ENCODE measurements at places on chromosomes 7 and 10.
A peak's percentile ranks its signal among the peaks of the same experiment; 100 is the strongest.

DNA sequence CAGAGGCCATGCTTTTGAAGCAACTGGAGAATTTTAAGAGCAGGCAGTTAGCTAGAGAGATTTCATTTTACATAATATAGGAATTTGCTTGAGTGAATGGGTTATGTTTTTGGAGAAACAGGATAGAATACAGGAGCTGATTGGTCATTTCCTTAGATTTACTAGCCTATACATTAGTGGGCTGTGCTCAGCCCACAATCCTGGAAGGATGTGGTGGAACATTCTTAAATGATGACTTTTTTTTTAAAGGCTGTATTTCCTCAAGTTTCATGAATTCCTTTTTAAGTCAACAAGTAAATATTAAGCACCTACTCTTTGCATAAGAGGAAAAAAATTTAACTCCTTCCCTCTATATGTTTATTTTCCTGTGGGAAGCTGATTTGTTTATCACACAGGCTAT is 314.4 kb upstream of the BMPER start:
- DNase-seq: no peak

GRCh38 chr7:152395112-152395511 is 40.7 kb downstream of the KMT2C start:
- no peak for DNase-seq

- no peak for DNase-seq
These were observed 148.4 kb downstream of the TCERG1L start for GRCh38 chr10:131162866-131163843.

DNA sequence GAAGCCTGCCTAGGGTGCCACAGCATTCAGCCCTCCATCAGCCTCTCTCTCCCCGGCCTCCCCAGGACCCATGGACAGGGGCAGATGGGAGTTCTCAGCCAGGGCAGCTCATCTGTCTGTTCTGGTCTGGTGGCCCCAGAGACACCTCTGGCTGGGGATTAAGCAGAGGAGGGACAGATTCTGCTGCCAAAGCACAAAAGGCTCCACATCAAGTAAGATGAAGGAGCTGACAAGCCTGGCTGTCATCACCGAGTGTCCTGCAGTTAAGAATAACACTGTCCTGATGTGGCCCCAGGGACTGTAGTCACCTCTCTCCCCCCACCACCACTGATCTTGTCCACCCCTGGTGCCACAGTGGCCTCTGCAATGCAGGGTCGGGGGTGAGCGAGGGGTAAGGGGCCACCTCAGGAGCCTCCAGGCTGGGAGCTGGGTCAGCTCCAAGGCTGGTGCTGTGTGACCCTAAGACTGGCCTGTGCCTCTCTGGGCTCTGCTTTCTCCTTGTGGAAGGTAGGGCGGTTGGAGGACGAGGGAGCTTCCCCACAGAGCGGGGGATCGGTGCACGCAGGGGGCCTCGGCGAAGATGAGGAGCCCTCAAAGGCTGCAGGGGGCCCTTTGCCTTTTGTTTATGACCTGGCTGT is 18.7 kb downstream of the C10orf105 start:
- DNase-seq: no peak

DNA sequence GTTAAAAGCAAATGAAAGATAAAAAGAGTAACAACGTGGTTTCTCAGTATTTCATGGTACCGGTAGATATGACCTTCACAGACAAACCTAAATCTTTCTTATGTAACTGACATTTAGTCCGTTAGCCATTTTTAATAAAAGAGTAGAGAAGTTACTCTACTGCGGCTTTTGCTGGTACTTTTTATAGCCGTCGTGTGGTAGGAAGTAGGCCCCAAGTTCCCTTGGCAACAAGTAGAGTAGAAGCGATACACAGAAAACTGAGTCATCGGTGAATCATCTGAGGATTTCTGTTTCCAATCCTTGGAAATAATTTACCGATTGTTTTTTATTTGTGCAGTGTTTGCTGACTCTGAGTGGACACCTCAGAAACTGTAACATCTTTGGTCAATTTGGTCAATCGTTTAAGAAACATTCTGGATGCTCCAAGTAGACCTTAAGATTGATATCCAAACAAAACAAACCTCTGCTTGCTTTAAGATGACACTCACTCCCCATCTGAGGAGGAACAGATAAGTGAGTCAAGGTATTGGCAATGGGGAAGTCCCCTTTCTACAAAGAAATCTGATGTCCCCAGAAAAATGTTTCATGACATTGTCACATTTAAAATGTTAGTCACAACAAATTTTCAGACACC is 63.9 kb upstream of the AHR start:
- peak; percentile 32 for DNase-seq

DNA sequence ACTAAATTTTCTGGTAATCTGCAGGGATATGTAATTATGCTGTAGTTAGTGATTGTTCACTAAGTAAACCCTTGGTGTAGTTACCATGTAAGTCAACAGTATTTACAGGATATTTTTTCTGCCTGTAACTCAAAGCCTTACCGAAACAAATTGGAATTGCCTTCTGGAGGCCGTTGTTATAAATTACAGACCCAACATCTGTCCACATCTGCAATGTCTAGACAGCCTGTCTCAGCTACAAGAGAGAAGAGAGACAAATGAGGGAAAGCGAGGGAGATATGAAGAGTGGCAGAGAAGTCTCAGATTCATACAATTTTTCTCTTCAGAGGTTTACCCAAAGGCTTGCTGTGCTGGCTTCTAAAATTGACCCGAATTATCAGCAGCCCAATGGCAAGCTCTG is 23.7 kb upstream of the BTRC start:
- DNase-seq: no peak

GRCh38 chr10:43452356-43452914 is 15.5 kb downstream of the ZNF487 start:
- DNase-seq: no peak

GRCh38 chr10:69073736-69074364 is 14.1 kb upstream of the SRGN start:
- no peak for DNase-seq

GRCh38 chr10:61000769-61001730 is 57.1 kb upstream of the RHOBTB1 start:
- no peak for DNase-seq

GRCh38 chr10:77084431-77085144 is 553.0 kb downstream of the KCNMA1 start:
- no peak for DNase-seq

GRCh38 chr7:1197997-1198625 is 34.6 kb upstream of the UNCX start:
- DNase-seq: no peak

GRCh38 chr7:159128767-159129166 is 15.9 kb downstream of the VIPR2 start:
- no peak for DNase-seq

- no peak for DNase-seq
These were observed 193.5 kb downstream of the CFTR start for GRCh38 chr7:117673367-117673766.

DNA sequence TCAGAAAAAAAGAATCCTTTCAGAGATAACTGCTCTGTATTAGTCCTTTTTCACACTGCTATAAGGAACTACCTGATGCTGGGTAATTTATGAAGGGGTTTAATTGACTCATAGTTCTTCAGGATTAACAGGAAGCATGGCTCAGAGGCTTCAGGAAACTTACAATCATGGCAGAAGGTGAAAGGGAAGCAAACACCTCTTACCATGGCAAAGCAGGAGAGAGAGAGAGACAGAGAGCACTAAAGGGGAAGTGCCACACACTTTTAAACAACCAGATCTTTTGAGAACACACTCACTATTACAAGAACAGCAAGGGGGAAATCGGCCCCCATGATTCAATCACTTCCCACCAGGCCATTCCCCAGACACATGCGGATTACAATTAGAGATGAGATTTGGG is 114.2 kb downstream of the TES start:
- no peak for DNase-seq

GRCh38 chr7:156703773-156704482 is 63.4 kb downstream of the RNF32 start:
- no peak for DNase-seq

GRCh38 chr7:475425-475728 is 44.3 kb downstream of the PDGFA start:
- DNase-seq: no peak

GRCh38 chr7:89728481-89728880 is 425.8 kb upstream of the STEAP1 start:
- DNase-seq: no peak

GRCh38 chr10:88657901-88658300 is 6.3 kb upstream of the LIPF start:
- no peak for DNase-seq

- no peak for DNase-seq
These were observed 195.8 kb downstream of the RPS24 start for GRCh38 chr10:78229489-78229888.

DNA sequence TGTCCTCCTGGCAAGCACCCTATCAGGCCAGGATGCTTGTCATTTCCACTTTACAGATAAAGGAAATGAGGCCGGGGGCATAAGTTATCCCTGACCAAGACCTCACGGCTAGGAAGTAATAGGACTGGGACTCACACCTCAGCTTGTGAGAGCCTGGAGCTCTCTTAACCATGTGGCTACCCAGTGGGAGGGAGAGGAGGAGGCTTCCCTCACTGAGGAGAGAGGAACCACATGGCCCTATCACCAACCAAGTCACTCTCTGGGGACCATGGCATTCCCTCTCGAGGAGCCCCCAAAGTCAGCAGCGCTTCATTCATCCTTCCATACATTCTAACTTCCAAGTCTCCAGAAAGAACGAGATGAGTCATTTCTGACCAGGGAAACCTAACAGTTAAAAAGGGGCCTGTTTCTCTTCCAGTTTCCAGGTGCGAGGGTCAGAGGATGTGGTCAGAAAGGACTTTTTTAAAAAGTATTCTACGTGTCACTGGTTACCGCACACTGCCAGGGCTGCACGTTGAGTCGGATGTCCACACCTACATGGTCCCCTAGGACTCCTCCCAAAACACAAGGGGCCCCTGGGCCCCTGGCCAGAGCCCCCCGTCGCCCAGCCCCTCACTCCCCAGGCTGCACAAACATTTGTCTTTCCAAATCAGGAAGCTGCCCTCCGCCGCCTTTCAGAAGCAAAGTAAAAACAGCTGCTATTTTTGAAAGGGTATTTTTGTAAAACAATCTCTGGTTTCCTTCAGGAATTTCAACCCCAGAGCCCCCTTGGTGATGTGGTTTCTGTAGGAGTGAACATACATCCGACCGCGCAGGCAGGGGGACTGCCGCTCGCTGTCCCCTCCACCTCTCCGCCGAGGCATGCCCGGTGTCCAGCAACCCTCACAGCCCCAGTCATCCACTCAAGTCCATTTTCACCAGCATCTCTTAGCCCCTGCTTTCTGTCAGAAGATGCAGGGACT is 128.2 kb upstream of the CHST15 start:
- no peak for DNase-seq

DNA sequence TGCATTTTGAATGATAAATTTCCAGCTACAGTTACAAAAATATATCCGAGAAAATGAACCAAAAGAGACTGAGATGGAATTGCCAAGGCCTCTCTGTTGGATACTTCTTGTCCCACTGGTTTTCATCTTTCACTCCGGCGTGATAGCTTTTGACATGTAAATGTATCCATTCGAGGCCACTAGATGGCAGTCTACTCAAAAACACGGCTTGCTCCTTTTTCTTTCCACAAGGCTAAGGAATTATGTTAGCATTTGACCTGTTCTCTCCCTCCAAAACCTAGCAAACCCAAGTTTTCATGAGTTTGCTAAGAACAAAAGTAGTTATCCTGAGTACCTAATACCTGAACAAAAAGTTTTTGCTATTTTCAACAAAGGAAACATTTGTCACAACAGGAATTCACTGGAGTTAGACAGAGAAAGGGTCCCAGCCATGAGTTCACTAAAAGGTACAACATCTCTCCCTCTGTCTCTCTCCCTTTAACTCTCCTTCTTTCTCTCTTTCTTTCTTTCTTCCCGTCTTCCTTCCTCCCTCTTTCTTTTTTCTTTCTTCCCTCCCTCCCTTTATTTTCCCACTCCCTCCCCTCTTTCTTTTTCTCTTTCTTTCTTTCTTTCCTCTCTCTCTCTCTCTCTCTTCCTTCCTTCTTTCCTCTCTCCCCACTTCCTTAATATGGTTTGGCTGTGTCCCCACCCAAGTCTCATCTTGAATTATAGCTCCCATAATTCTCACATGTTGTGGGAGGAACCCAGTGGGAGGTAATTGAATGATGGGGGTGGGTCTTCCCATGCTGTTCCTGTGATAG is 207.9 kb upstream of the MYO3A start:
- no peak for DNase-seq

GRCh38 chr7:41970941-41971340 is 266.1 kb downstream of the GLI3 start:
- DNase-seq: no peak

DNA sequence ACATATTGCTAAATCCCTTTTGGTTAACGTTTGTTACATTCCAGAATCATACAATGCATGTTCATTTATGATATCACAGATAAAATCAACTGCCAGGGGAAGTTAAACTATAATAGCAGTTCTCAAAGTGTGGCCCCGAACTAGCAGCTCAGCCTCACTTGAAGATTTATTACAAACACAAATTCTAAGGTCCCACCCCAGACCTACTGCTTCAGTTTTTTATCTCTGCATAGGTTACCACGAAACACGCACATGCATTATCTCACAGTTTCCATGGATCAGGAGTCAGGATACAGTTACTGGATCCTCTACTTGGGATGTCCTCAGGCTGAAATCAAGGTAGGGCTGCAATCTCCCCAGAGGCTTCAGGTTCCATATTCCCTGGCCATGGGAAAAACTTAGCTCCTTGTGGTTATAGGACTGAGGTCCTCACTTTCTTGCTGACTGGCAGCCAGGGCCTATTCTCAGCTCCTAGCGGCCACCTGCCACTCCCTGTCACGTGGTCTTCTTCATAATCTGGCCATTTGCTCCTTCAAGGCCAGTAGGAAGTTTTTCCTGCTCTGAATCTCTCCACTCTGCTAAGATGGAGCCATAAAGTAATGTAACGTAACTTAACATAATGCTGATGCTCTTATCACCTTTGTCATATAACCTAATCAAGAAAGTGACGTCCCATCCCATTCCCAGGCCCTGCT is 50.5 kb upstream of the YAE1 start:
- no peak for DNase-seq

- DNase-seq: peak; percentile 1
These were observed 5.4 kb downstream of the SFR1 start for GRCh38 chr10:104127411-104127810.

GRCh38 chr7:93955304-93955703 is 33.8 kb downstream of the GNG11 start:
- no peak for DNase-seq

- peak; percentile 5 for DNase-seq
These were observed 35.6 kb downstream of the PRPS1L1 start for GRCh38 chr7:17991866-17992648.

- DNase-seq: no peak
These were observed 507.3 kb upstream of the GALNT17 start for GRCh38 chr7:70624500-70625103.

DNA sequence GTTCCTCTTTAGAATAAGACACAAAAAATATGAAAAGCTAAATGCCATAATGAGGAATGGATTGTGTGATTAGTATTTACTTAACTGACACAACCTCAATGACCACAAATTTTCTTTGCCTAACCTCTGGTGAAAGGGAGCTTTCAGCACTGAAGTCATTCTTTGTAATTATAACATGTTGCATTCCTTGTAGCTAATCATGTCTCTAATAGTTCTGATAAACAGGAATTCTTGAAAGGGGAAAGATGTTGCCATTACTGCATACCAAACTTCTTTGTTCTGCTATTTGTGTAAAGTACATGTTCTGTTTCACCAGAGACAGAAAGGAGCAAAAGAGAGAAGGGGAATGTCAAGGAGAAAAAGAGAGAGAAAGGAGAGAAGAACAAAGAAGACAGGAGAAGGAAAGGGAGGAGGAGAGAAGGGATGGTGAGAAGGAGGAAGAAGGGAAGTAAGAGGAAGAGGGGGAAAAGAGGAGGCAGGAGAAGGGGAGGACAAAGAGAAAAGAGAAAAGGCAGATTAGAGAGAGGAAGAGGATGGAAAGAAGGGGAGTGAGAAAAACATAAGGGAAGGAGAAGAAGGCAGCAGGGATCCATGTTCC is 120.9 kb downstream of the SEMA3D start:
- no peak for DNase-seq
